ENCODE measurements at places on chromosomes 6 and 20.

- DNase-seq, result no peak
Observed at GRCh38 chr6:94487371-94487770, 1068.0 kb upstream of the EPHA7 start.

GRCh38 chr6:166671434-166672081 is 44.5 kb upstream of the RPS6KA2 start:
- no peak for DNase-seq

GRCh38 chr20:5090191-5090590 is 29.6 kb downstream of the PCNA start:
- DNase-seq, result peak; percentile 69

DNA sequence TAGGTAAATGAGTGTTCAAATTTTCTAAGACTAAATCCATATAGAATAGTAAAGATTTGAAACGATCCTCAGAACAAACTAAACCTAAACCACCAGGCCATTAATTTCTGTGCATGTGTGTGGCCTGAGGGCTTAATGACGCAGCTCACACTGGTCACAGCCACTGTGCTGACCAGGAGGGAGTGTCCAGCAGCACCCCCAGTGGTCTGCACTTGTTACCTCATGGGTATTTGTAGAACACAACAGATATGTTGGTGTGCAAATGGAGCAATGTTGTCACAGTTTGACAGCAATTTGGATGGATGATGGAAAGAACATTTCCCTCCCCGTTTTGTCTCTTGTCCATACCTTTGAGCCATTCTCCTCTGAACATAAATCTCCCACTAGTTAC is 122.4 kb upstream of the EXOC2 start:
- DNase-seq, result no peak

GRCh38 chr6:162852840-162853577 is 125.2 kb downstream of the PACRG start:
- DNase-seq, result no peak

DNA sequence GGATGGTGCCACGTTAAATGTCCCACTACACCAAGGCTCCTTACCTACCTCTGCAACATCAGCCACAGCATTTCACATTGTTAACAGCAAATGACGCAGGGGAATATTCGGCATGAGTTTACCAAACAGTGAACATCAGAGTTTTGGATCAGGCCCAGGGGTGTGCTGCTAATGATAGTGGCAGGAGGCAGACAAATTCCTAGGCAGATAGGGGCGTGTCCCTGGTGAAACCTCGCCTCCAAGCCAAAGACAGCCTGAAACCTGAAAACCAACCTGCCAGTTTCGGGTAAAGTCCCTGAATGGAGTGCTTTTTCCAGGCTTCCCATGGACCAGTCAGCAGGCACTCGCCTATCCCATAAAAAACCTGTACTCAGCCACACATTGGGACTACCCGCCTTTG is 133.6 kb downstream of the SH3BGRL2 start:
- no peak for DNase-seq

- DNase-seq, result no peak
Observed at GRCh38 chr6:67394254-67394653, 1240.8 kb upstream of the ADGRB3 start.

DNA sequence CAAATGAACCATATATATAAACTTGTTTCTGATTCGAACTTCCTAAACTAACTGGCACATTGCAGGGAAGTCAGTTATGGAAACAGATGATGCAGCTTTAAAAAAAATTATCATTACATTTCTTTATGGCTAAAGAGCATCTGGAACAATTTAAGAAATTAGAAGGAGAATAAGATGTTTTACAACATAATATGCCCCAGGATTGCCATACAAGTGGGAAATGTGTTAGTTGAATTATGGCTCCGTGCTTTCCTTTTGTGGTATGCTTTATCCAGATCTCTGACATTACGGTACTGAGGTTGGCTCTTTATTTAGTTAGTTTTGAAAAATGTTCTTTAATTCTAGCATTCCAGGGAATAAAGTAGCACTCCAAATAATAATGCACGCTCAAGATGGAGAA is 343.0 kb upstream of the ZFP64 start:
- DNase-seq, result no peak

DNA sequence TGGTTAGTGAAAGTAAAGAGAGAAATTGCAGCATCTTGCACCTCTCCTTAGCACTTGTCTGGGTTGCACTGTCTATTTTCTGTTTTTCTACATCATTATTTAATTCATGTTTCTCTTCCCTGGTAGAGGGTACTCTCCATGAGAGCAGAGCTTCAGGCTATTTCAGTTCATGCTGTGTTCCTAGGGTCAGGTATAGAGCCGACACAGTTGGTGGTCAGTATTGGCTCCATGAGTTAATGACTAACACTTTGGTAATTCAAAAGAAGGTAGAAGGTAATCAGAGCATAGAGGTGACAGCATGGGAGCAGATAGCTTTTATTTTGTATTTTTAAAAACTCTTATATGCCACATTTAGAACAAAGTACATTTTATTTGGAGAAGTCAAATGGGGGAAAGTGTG is 42.7 kb downstream of the RIMS1 start:
- DNase-seq, result no peak

DNA sequence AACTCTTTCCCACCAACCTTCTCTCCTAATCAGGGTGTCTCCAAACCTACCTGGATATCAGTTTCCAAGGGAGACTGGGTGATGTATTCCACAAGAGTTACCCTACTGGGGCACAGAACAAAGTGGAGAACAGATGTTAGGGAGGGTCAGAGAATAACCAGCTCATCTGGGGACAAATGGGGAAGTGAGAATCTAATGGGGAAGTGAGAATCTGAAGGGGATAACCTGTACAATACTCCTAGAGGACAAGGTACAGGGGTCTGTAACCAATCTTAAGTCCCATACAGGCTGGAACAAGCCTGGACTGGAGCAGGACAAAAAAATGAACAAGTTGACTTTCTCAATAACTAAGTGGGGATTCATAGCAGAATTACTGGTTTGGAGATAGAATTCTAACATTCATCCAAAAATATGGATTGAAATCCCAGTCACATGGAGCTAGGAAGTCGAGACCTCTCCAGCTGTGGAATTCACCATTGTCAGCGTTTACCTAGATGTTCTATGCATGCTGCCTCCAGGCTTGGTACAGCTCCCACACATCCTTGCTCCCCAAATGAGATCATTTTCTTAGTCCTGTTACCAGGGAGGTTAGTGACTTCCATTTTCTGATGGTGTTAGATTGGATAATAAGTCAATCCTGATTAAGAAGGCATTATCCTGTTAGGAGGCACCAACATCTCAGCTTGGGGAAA is 214.8 kb upstream of the MOCS1 start:
- DNase-seq, result no peak

DNA sequence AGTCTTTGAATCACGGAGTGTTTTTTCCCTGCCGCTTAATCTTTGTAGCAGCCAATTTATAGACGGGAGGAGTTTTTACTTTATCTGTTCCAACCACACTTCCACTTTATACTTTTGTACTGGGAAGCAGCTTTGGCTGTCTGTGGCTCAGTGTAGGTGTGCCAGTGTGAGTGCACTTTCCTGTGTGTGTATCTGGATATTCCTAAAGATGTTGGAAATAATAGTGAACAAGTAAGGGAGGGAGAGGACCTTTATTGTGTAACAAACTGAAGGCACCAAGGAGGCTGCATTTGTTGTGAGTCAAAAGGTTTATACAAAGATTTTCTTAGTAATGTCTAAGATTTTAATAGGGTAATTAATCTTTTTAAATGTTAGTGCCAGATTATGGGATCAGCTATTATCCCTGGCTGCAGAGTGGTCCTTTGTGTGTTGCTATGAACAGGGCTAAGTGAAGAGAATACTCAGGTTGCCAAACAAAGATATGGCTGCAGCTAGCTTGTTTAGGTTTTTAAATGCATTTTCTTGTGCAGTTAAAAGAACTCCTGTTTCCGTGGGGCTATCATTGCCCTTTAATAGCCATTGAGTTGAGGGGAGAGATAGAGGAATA is 226.3 kb downstream of the RNF144B start:
- no peak for DNase-seq

GRCh38 chr20:10590950-10591671 is 82.7 kb downstream of the JAG1 start:
- DNase-seq, result no peak

GRCh38 chr20:18304618-18305017 is 16.3 kb downstream of the ZNF133 start:
- DNase-seq, result no peak

GRCh38 chr6:2582268-2582667 is 168.5 kb downstream of the MYLK4 start:
- no peak for DNase-seq

DNA sequence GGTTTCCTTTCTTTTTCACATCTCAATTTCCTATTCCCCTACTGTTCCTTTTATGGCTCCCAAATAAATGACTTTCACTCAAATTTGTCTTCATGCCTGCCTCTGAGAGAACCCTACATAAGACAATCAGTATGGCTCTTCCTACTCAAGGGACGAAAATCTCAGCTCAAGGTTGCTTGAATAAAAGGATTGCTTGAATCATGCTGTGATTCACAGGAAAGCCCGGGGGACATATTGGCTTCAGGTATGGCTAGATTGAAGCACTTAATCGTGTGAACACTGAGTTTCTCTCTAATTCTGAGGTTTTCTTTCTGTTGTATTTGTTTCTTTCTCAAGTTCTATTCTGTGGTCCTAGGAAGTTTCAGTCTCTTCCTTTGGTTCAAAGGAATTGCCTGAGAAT is 140.3 kb upstream of the SULF2 start:
- no peak for DNase-seq

- DNase-seq, result no peak
Observed at GRCh38 chr20:30949761-30950160, 307.7 kb upstream of the DEFB115 start.

DNA sequence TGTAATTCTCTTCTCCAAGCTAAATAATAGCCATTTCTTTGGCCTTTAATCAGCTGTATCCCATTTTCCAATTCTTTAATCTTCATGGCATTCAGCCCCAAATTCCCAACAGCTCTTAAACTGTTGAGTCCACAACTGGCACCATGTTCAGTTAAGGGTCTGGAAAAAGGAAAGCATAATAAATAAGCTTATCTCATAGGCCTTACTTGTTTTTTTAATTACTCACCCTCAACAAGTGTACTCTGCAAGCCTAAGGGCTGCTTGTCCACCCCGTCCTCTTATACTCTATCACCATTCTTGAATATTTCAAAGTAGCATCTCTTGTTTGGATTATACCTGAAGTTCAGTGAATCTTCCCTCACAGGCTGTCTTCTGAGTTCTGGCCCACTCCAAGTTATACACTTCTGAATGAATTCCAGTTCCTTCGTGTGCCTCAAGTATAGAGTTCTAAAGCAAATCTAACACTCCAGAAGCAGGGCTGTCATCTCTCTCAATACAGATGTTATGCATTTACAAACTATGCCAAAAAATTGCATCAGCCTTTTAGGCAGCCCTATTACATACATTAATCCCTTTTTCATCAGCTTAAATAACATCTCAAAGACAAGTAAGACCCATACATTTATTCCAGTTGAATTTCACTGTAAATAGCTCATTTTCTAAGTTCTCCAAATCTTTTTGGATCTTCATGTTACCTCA is 98.7 kb downstream of the COL21A1 start:
- DNase-seq, result no peak

GRCh38 chr6:37171201-37171969 is 1.4 kb downstream of the PIM1 start:
- DNase-seq, result no peak

DNA sequence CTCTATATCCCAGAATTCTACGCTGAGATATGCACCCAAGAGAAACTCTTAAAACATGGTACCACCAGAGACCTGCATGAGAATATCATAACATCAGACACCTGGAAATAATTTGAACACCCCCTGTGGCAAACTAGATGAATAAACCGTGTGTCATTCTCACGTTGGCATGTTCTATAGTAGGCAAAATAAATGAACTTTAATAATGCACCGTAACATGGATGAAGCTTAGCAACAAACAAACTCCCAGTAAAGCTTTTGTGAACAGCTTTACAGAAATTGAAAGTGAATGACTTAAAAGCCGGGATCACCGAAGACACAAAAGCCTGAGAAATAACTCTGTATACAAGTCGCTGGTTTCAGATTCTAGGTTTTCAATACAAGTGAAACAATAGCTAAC is 1166.8 kb upstream of the CITED2 start:
- no peak for DNase-seq

DNA sequence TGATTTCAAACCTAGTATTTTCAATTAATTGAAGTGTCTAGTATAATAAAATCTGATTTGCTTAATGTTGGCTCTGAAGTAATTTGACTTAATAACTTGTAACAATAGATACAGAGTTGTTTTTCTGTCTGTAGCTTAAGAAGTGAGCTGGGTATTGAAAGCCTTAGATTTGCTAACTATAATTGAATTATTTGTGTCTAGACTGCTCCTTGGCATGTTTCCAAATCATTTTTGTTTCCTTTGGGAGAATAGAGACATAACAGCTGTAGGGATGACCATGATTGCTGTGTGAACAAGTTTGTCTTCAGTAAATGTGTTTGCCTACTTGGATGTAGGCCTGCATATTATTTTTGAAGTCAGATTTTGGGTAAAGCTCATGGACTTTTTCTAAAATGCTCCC is 115.4 kb downstream of the SCAF8 start:
- no peak for DNase-seq

DNA sequence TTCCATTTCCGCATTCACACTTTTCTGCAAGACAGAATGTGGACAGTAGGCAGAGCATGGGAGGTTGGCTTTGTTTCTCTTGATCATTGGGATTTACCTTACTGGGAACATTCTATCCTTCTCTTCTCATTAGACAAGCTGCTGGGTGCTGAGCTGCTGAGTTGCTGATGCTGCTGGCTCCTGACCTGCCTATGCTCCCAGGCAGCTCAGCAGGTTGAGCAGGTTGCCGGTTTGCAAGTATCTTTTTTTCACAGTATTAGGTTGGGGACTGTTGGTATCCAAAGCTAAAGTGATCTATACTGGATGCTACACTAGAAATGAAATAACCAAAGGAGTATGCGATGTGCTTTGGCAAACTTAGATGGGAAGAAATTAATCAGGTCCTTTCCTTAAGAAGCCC is 23.7 kb upstream of the ADGRF4 start:
- DNase-seq, result no peak

DNA sequence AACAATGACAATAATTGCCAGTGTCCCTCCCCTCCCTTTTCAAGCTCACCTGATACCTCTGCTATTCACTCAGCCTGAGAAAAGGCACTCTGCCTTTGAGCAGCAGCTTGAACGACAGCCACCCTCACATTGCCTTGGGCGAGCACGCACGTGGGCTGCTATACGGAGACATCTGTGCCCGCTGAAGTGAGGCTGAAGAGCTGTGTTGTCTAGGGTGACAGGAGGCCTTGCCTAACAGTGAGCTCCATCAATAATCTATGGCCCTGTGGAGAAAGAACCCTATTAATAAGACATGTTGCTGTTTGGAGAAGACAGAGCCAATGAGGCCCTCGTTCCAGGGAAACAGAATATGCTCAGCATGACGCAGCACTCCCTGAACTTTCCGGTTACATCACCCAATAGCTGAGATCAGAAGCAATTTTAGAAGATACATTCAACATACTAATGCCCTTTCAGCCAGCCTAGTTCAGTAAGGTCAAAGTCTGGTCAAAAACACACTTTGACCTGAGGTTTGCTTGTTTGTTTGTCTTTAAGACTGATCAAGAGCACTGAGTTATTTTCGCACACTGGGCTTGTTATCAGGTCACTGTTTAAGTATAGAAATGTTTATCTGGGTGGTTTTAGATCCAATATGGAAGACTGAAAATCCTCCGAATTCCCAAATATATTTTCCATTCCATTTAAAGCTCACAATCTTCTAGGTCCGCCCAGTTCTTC is 30.6 kb downstream of the RBM24 start:
- DNase-seq, result no peak
